Activated T-helper 17 cell treated with anti-CD3 and anti-CD28 coated beads, Interleukin-2, amount 50 U/mL, for 72 hours (primary cell): ENCODE measurements at places on chromosomes 3 and 15.
A peak's percentile ranks its signal among the peaks of the same experiment; 100 is the strongest.

GRCh38 chr15:92661069-92661468 is 5.5 kb upstream of the FAM174B start:
- ATAC-seq: no peak
- H3K27me3 ChIP-seq: peaks cover 9% of the 10 kb centered on the region
- H3K27ac ChIP-seq: no peak overlapping the region

GRCh38 chr3:98839846-98840245 is 61.6 kb downstream of the DCBLD2 start:
- no peak overlapping the region for H3K4me3 ChIP-seq
- no peaks in the 10 kb centered on the region for H3K27me3 ChIP-seq
- H3K4me1 ChIP-seq: no peaks in the 10 kb centered on the region
- no peak overlapping the region for H3K27ac ChIP-seq

GRCh38 chr3:4736284-4736861 is 242.9 kb upstream of the BHLHE40 start:
- H3K36me3 ChIP-seq: peaks cover 59% of the 10 kb centered on the region
- peak overlapping the region; percentile 90 for H3K27ac ChIP-seq
- peak overlapping the region; percentile 67 for H3K4me3 ChIP-seq
- H3K27me3 ChIP-seq: no peaks in the 10 kb centered on the region

DNA sequence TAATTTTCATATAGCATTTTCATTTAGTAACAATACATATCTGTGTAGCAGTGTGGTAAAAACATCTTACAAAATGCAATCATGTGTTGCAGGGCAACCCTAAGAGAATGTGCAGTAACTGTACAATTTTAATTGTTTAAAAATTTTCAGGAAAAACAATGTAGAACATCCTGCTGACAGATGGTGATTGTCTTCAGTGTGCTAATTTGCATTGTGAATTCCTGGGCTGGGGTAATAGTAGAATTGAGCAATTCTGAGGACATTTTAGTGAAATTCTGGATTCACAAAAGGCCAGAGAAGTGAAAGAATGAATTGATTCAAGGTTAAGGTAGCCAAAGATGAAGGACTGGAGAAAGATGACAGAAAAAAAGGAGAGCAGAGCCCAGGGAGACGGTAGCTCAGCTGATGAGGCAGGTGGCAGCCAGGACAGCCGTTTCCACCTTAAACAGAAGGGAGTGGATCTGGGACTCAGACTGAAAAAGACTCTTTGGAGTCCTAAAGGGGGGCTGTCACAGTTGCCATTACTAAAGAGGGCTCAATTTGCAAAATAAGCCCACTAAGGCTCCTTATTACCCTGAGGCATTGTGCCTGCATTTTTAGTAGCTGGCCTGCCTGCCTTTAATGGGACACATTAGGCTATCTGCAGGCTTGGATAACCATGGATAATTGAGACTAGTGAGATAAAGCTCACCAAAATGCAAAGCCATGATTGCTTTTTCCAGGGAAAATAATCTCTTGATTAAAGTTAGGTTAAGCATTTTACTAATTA is 8.6 kb downstream of the MAP3K13 start:
- ATAC-seq: no peak
- peaks cover 8% of the 10 kb centered on the region for H3K27me3 ChIP-seq
- H3K4me3 ChIP-seq: no peak overlapping the region
- no peaks in the 10 kb centered on the region for H3K4me1 ChIP-seq

GRCh38 chr15:74399511-74400312 is 32.3 kb upstream of the CYP11A1 start:
- no peak for ATAC-seq
- H3K27me3 ChIP-seq: no peaks in the 10 kb centered on the region
- peak overlapping the region; percentile 67 for H3K4me3 ChIP-seq
- no peaks in the 10 kb centered on the region for H3K36me3 ChIP-seq

- H3K4me3 ChIP-seq: no peak overlapping the region
- ATAC-seq: no peak
- H3K36me3 ChIP-seq: no peaks in the 10 kb centered on the region
- H3K27me3 ChIP-seq: no peaks in the 10 kb centered on the region
- no peaks in the 10 kb centered on the region for H3K4me1 ChIP-seq
- H3K27ac ChIP-seq: no peak overlapping the region
Measured at GRCh38 chr3:154615471-154615870, 185.5 kb upstream of the GPR149 start.

DNA sequence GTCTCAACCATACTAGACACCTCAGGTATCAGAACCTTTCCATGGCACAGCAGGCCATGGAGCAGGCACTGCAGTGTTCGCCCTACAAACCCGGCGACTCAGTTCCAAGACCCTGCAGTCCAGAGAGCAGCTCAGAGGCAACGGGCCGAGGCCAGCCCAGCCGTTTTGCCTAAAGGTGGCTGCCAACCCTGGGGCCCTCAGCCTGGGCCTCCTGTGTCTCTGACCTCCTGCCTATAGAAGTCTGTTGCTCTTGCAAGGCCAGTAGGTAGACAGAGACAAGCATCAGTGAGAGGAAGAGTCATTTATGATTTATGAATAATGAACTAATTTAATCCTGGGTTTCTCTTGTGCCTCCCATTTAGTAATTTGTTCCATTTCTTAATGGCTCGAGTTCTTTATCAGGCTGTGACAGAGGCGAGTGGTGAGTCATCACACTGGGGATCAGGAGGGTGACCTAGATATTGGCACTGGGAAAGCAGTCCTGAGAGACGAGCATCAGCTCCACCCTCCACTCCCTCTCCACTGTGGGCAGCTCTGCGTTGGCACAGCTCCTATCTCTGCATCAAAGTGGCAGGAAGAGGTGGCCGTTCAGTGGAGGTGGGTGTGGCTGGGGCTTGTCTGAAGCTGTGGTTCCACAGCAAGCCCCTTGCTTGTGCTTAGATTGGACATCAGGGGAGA is 79.8 kb downstream of the ABHD5 start:
- peaks cover 31% of the 10 kb centered on the region for H3K4me1 ChIP-seq
- H3K36me3 ChIP-seq: no peaks in the 10 kb centered on the region
- peak; percentile 68 for ATAC-seq
- no peaks in the 10 kb centered on the region for H3K27me3 ChIP-seq

- H3K27ac ChIP-seq: no peak overlapping the region
- no peak for ATAC-seq
- H3K4me3 ChIP-seq: no peak overlapping the region
- peaks cover 23% of the 10 kb centered on the region for H3K27me3 ChIP-seq
- H3K36me3 ChIP-seq: no peaks in the 10 kb centered on the region
- no peaks in the 10 kb centered on the region for H3K4me1 ChIP-seq
Measured at GRCh38 chr15:33547876-33548275, 237.1 kb downstream of the RYR3 start.

- no peak overlapping the region for H3K27ac ChIP-seq
- peaks cover 3% of the 10 kb centered on the region for H3K4me1 ChIP-seq
- peak overlapping the region; percentile 52 for H3K4me3 ChIP-seq
- no peak for ATAC-seq
- peaks cover 5% of the 10 kb centered on the region for H3K36me3 ChIP-seq
Measured at GRCh38 chr15:70852501-70853317, 1.2 kb downstream of the LARP6 start.

GRCh38 chr3:119826711-119827608 is 45.1 kb downstream of the NR1I2 start:
- H3K36me3 ChIP-seq: peaks cover 25% of the 10 kb centered on the region
- no peak overlapping the region for H3K27ac ChIP-seq
- H3K27me3 ChIP-seq: no peaks in the 10 kb centered on the region
- no peak overlapping the region for H3K4me3 ChIP-seq
- ATAC-seq: no peak

DNA sequence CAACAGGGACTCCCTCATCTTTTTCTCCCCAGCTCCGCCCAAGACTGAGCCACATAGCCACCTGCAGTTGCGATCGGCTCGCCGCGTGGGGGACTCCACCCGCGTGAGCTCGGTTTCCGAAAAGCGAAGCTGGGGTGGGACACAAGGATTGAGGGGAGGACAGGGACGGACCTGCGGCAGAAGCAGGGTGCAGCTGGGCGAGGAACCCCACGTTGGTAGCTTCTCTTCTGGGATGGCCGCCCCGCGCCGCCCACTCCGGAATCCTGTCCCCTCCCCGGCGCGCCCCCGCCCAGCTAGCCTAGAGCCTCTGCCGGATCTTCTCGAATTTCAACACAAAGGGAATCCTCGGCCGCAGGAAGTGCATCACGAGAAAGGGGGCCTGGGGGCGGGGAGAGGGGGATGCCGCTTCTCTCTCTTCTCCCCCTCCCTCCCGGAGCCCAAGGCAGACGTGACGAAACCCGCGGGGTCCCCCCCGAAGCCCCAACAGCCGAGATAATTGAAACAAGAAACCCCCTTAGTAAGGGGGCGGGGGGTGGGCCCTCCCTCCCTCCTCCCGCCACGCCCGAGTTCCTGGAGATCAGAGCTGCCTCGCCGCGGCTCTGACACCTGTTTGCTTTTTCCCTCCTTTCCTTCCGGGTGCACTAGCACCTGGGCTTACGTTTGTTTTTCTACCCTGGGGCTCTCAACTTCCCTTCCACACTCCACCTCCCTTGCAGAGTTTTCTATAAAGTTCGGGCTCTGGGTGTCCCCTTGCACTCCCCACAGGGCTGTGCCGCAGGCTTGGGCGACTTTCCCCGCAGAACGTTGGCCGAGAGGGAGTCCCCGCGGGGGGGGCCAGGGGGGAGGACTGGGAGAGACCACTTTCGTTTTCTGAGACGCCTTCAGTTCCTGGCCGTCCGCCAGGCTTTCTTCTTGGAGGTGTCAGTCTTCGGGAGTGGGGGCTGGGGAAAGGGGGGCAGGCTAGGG is 1.3 kb upstream of the KCNH8 start:
- peaks cover 22% of the 10 kb centered on the region for H3K27me3 ChIP-seq
- peak; percentile 69 for ATAC-seq
- H3K27ac ChIP-seq: no peak overlapping the region
- peaks cover 6% of the 10 kb centered on the region for H3K36me3 ChIP-seq

- no peaks in the 10 kb centered on the region for H3K36me3 ChIP-seq
- no peak overlapping the region for H3K27ac ChIP-seq
- no peaks in the 10 kb centered on the region for H3K27me3 ChIP-seq
- no peak for ATAC-seq
- no peak overlapping the region for H3K4me3 ChIP-seq
Measured at GRCh38 chr3:188468662-188469061, 314.7 kb downstream of the LPP start.

- no peak overlapping the region for H3K27ac ChIP-seq
- no peaks in the 10 kb centered on the region for H3K4me1 ChIP-seq
- no peaks in the 10 kb centered on the region for H3K27me3 ChIP-seq
- no peak overlapping the region for H3K4me3 ChIP-seq
Measured at GRCh38 chr3:90025019-90025418, 917.6 kb downstream of the EPHA3 start.

DNA sequence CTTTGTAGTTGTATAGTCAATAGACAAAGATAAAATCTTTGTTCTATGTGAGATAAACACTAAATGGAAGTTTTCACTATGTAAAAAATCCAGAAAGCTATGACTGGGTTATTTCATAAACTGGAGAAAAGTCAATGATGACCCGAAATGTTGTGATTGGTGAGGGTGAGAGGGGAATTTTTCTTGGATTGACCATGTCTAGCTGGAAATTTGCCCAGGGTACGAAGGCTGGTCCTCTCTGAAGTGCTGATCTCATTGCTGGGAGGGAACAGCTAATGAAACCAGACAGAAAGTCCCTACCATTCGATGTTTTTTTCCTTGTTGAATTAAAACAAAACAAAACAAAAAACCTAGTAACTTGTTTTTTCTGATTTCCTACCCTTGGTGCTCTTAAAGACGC is 14.3 kb downstream of the TPRG1 start:
- no peaks in the 10 kb centered on the region for H3K27me3 ChIP-seq
- H3K27ac ChIP-seq: no peak overlapping the region
- H3K36me3 ChIP-seq: no peaks in the 10 kb centered on the region
- ATAC-seq: no peak

DNA sequence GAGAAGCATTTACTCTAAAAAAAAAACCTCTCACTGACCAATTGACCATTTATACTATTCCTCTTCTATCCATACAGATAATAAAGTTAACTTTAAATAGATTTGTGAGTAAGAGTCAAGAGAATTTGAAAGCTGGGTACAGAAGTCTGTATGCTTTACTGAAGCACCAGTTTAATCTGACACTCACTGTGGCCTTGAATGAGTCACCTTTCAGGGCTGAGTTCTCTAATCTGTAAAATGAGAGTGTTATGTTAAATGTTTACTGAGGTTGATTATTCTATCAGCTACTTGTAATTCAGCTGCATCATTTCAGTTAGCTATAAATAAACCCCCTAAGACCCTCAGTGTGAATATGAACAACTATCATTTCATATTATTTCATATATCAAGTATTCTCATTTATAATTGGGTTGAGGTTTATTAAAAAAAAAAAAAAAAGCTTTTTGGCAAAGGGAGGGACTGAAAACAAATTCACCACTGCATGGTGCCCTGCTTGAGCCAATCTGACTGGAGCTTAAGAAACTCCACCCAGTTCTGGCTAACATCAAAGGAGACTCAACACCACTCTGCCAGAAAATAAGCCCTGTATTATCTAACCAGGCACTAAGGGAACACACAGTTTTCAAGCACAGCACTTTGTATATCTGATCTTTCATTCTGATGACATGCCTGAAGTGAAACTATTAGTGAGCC is 2.8 kb downstream of the MAP4 start:
- H3K27me3 ChIP-seq: no peaks in the 10 kb centered on the region
- peaks cover 6% of the 10 kb centered on the region for H3K36me3 ChIP-seq
- no peak overlapping the region for H3K27ac ChIP-seq
- peak; percentile 88 for ATAC-seq

GRCh38 chr3:48426944-48427629 is 2.8 kb downstream of the PLXNB1 start:
- no peaks in the 10 kb centered on the region for H3K4me1 ChIP-seq
- no peaks in the 10 kb centered on the region for H3K27me3 ChIP-seq
- H3K27ac ChIP-seq: no peak overlapping the region
- H3K4me3 ChIP-seq: no peak overlapping the region
- H3K36me3 ChIP-seq: peaks cover 11% of the 10 kb centered on the region

DNA sequence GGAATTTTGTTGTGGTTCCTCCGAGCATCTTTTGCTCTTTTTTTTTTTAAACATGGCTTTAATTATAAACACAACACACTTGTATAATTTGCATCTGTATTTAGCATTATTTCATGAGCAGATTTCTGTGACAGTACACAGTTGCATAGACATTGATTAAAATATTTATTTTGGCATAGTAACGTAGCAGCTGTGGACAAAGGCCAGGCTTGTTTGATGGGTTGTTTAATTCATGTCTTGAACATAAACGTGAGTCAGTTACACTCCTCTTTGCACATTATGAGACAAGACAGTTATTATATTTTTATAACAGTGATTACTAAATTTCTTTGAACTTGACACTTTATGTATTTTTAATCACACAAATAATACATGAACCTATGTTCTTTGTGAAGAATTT is 182.5 kb downstream of the CACNA2D3 start:
- ATAC-seq: no peak
- H3K27me3 ChIP-seq: no peaks in the 10 kb centered on the region
- H3K36me3 ChIP-seq: no peaks in the 10 kb centered on the region
- H3K27ac ChIP-seq: no peak overlapping the region
